NCI-H2081 treated with DMSO at 0.1 percent for 48 hours (cell line): ENCODE measurements at places on chromosomes 5 and 9.

DNA sequence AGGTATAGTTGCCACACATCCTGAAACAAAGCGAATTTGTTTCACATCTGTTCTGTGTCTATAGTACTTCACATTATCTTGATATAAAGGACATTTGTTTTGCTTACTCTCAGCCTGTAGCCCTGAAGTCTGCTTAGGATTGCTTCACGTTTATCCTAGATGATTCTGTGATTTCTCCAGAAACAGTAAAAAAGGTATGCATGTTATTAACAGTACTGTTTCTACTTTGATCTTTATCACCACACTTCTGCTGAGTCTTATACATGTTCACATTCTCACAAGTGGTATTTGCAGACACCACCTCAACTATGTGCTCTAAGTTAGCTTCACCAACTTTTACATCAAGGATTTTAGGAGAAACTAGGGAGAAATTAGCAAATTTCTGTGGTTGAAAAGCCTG lies 47.4 kb upstream of the ADAMTS19 start:
- DNase-seq = no peak

GRCh38 chr5:180595046-180595379 lies 3.7 kb upstream of the SCGB3A1 start:
- DNase-seq = no peak

DNA sequence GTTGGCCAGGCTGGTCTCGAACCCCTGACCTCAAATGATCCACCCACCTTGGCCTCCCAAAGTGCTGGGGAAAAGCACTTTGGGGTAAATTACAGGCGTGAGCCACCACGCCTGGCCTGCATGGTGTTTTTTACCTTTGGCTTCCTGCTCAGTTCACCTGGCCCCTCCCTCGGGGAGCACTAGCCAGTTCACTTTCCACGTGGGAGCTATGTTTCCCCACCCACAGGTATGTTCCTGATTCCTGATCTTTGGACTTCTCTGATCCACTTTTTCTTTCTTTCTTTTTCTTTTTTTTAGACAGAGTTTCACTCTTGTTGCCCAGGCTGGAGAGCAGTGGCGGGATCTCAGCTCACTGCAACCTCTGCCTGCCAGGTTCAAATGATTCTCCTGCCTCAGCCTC lies 15.8 kb downstream of the DAB2IP start:
- DNase-seq = no peak

- DNase-seq = peak; percentile 57
Observed at GRCh38 chr9:117782931-117783788, 79.0 kb downstream of the TLR4 start.

DNA sequence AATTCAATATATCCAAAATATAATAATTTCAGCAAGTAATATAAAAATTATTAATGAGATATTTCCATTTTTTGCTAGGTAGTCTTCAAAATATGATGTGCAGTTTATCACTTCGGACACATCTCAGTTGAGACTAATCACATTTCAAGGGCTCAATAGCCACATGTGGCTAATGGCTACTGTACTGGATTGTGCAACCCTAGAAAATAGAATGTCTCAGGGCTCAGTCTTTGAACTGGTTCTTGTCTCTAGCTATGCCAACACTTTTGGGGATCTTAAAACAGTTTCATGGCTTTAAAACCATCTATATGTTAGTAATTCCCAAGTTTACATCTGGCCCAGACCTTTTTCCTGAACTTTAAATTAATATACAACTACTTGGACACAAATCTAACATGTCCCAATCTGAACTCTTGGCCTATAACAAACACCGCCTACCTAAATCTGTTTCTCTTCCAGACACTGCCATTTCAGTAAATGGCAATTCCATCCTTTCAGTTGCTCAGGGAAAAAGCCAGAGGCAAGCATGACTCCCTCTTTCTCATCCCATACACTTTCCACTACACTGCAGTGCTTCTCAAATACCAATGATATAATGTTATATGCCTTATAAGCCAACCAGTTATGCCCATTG lies 18.8 kb downstream of the PTAR1 start:
- DNase-seq = no peak

- DNase-seq = no peak
Observed at GRCh38 chr5:9519537-9519936, 26.3 kb downstream of the SEMA5A start.

DNA sequence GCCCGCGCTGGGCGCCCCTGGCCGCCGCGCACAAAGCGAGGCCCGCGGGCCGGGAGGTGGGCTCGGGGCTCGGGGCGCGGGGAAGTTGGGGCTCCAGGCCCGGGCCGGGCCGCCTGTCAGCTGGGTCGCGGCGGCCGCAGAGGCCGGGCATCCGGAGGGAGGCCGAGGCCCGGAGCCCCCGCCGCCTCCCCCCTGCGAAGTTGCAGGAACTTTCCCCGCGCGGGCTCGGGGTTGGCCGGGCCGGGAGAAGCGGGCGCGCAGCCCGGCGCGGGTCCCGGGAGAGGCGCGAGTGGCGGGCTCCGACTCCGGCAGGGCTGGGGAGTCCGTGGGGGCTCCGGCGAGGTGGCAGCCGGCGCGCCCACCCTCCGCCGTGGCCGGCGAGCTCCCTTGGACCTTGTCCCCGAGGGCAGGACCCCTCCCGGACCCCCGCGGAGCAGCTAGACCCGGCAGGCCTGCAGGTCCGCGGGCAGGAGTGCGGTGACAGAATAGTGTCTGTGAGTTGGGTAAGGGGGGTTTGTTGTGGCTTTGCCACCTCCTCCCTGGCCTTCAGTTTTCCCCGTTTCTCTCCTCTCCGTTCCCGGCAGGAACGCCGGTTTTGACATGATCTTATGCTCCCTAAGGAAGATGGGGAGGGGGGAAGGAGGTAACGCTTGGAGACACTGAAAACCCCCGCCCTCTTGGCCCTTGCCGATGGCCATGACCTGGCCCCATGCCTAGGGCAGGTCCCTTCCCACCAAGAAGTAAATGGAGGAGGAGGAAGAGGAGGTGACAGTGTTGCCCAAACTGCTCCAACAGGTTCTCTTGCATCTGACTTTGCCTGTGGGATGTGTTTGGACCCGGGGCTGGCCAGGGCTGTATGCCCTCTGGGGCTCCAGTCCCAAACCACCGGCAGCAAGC lies 942 bp downstream of the PHF2 start:
- DNase-seq = no peak

- no peak for DNase-seq
Observed at GRCh38 chr9:98998441-98999151, 54.9 kb downstream of the COL15A1 start.

DNA sequence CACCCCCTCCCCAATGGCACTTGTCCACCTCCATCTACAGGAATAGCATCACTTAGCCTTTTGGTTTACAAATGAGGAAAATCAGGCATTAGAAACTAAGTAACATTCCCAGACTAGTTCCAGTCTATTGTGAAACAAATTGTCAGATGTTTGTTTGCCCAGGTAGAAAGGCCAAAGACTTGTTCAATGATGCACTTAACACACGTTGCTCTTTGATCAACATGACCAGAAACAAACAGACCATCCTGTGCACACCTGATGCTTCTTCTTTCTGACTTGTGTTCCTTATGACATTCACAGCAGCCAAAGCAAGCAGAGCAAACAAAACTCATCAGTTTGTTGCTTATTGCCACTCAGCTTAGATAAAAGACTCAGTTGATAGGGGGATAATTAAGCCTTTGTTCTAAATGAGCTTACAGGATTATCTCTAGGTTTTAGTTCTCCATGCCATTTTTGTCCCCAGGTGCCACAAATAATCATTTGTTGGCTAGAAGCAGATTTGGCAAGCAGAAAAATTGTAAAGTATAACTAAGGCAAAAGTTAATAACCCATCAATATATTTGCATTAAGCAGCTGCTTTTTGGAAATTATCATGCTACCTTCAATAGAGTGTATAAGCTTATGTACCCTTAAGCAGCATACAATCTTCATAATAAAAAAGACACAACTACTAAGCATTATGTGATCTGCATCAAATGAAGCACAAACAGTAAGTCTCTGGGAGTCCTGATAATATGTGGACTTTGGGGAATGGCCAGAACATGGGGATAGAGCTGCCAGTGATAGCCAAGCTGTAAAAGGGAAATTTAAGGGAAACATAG lies 26.3 kb upstream of the FST start:
- DNase-seq = peak; percentile 1

DNA sequence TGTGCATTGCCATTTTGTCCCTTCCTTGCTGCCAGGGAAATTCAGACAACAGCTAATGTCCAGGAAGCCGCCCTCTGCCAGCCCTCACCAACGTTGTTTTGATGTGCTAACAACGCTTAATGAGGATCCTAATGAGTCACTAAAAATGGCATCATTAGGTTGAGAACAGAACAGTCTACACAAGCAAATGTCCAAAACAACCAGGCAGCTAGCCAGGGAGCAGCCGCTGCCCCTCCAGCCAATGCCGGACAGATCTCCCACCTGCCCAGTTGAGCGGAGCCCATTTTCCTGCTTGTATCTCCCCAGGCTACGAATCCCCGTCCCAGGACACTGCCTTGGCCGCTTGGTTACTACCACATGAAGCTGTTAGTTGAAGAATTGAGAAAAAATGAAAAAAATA lies 40.4 kb upstream of the UNC5A start:
- no peak for DNase-seq

- no peak for DNase-seq
Observed at GRCh38 chr5:180331647-180331950, 21.5 kb downstream of the GFPT2 start.

DNA sequence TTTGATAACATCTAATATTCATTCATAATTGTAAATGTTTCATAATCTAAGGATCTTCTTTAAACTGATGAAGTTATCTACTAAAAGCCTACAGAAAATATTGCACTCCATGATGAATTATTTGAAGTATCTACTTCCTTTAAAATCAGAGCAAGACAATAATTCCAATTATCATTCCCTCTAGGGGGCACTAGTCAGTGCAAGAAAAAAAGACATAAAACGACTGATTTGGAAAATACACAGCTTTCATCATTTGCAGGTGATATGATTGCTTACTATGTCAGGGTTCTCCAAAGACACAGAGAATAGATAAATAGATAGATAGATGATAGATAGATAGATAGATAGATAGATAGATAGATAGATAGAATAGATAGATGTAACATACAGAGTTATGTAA lies 13.5 kb upstream of the GRM6 start:
- DNase-seq = no peak

DNA sequence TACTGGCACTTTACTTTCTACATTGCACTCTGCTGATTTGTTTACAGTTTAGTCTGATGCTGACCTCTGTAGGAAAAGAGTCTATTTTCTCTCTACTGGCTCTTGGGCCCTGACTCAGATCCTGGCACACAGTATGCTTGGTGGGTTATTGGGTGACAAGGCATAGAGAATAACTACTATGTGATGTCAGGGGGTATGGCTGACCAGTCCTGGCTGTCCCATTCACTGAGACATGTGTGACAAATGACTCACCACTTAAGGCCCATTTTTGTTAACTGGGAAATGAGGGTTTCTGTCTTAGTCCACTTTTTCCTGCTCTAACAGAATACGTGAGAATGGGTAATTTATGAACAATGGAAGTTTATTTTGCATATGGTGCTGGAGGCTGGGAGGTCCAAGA lies 66.4 kb downstream of the DAPK1 start:
- no peak for DNase-seq

GRCh38 chr9:88837731-88838130 lies 153.5 kb upstream of the S1PR3 start:
- DNase-seq = no peak

- DNase-seq = no peak
Observed at GRCh38 chr5:11504886-11505193, 399.4 kb downstream of the CTNND2 start.

GRCh38 chr5:158911693-158912363 lies 187.9 kb downstream of the EBF1 start:
- no peak for DNase-seq

DNA sequence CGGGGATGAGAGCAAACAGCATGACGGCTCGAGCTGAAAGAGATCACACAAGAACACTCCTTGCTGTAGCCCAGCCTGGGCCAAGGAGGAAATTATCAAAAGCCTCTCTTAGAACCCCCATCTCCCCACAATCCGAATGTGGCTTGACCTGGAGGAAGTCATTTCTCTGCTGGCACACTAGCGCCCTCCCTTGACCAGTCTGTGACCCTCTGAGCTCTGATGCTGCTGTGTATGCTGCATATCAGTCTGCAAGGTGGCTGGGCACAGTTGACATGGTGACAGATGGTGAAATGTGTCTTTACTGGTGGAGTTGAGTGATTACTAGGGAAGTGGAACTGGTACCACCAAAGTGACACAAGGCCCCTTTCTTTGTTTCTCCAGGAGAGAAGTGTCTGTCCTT lies 3.3 kb downstream of the SLC46A2 start:
- DNase-seq = no peak

GRCh38 chr9:37974506-37975173 lies 70.7 kb upstream of the SLC25A51 start:
- no peak for DNase-seq

- DNase-seq = no peak
Observed at GRCh38 chr5:132817011-132817410, 3.9 kb downstream of the SOWAHA start.

- no peak for DNase-seq
Observed at GRCh38 chr9:26975728-26976707, 19.8 kb downstream of the IFT74 start.

DNA sequence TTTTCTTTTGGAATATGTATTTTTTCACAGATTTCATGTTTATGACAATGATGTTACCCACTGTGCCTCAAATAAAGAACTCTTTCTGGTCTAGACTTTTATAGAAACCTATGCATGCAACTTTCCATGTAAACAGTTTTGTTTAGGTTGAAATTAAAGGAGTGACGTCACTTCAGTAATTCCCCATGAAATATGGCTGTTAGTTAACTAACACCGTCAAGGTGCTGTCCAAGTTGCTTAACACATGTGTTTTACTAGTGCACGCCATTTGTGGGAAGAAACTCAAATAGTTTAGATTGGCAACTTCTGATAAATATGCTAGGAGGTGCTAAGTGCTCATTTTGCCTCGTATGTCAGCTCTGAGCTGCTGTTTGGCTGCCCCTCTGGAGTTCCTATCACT lies 102.2 kb downstream of the FBN2 start:
- no peak for DNase-seq

- no peak for DNase-seq
Observed at GRCh38 chr5:7686794-7687193, 164.1 kb downstream of the CFAP90 start.

DNA sequence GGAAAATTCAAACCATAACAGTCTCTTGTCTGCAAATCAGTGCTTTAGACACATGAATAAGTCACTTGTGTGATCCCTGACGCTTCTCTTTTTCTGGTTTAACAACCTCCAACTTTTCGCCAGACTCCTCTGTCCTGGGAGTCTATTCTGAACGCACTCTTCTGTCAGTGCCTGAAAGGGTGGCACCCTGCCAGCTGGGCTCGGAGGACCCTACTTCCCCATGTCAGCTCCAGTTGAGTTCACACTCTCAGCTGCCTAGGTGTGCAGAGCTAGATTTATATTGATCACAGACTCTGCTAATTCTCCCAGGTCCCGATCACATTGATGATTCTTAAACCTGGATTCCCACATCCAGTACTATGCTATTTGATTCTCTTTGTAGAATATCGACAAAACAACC lies 649.1 kb downstream of the BNC2 start:
- DNase-seq = no peak
